Glutamatergic neuron (in vitro differentiated cells): ENCODE measurements at places on chromosomes 12 and 14.

- DNase-seq: peak; percentile 70
Measured at GRCh38 chr12:2682296-2683251, 112.2 kb upstream of the FKBP4 start.

- DNase-seq: no peak
Measured at GRCh38 chr14:61561657-61562276, 133.5 kb upstream of the HIF1A start.

GRCh38 chr14:35760143-35760542, 49.0 kb downstream of the RALGAPA1 start:
- no peak for DNase-seq

GRCh38 chr12:13211191-13211858, 14.8 kb downstream of the EMP1 start:
- no peak for DNase-seq

- DNase-seq: no peak
Measured at GRCh38 chr12:29634057-29634456, 136.6 kb upstream of the OVCH1 start.

DNA sequence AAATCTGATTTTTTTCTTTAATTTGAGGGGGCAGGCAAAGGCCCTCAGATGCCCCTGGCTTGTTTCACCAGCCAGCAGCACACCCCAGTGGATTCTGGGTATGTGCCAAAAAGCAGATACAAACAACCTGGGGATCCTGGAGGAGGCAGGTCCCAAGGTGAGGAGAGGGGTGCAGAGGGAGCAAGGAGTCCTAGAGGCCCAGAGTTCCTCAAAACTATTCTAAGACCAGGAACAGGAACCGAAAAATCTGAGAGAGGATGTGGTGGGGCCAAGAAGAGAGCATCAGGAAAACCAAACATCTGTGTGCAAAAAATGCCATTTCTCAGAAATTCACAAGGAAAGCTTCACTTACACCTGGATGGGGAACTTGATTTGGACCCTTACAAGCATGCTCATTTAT, 8.2 kb downstream of the KCNA5 start:
- no peak for DNase-seq

DNA sequence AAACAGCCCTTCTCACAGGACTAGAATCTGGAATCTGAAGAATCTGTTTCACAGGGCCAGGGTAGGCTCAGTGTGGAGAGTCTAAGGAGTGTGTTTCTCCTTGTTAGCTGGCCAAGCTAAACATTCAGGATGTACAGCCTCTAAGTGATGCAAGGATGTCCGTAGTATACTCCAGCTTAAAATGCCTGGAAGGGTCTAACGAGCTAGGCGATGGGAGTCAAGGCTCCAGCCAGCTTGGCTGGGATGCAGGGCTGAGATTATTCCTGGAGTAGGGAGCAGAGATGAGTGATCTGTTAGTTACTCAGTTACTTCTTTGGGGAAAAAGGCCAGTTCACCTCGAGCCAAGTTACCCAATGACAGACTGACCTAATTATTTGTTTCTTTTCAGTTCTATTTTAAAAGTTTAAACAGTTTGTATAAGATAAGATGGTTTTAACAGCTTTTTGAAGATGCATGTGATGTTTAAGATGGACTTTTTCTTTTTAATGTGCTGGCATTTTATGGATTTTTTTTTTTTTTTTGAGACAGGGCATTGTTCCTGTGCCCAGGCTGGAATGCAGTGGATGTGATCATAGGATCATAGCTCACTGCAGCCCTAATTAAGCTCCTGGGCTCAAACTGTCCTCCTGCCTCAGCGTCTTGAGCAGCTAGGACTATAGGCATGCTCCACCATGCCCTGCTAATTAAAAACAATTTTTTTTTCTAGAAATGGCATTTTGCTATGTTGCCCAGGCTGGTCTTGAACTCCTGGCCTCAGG, 41.1 kb downstream of the SYNE2 start:
- no peak for DNase-seq

- DNase-seq: no peak
Measured at GRCh38 chr14:60253649-60254048, 4.6 kb downstream of the PPM1A start.
